Hair follicle dermal papilla cell (primary cell): ENCODE measurements at places on chromosomes 2 and 18. TPM values are rescaled to one million over a fixed set of nuclear protein-coding genes. Genes with fewer than 3 reads are reported as not detected.

UBXN2A gene
- 13.1 and 16.4 TPM in 2 replicates for total RNA-seq

TDRD15 gene
- not detected in 2 replicates for total RNA-seq

LYG1 gene
- total RNA-seq: 0.32 TPM in 1 of 2 replicates, not detected in the other

ADNP2 gene
- total RNA-seq: 25.1 and 27.1 TPM in 2 replicates

C2orf72 gene
- total RNA-seq: not detected in 2 replicates

G6PC2 gene
- total RNA-seq: not detected in 2 replicates

IL36B gene
- total RNA-seq: not detected in 2 replicates

OTOS gene
- not detected in 2 replicates for total RNA-seq

CD8B gene
- not detected in 2 replicates for total RNA-seq

FRZB gene
- total RNA-seq: 0.32 and 0.73 TPM in 2 replicates

LHCGR gene
- not detected in 2 replicates for total RNA-seq
